ENCODE measurements at places on chromosomes 12 and 14.

DNA sequence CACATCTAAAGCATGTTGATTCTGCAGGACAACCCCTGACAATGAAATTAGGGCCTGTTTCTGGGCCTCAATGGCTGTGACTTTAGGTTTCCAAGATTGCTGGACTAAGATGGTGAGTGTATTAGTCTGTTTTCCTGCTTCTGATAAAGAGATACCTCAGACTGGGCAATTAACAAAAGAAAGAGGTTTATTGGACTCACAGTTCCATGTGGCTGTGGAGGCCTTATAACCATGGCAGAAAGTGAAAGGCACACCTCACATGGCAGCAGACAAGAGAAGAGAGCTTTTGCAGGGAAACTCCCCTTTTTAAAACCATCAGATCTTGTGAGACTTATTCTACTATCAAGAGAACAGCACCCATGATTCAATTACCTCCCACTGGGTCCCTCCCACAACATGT, 10.6 kb downstream of the IL22 start:
- no peak for DNase-seq

DNA sequence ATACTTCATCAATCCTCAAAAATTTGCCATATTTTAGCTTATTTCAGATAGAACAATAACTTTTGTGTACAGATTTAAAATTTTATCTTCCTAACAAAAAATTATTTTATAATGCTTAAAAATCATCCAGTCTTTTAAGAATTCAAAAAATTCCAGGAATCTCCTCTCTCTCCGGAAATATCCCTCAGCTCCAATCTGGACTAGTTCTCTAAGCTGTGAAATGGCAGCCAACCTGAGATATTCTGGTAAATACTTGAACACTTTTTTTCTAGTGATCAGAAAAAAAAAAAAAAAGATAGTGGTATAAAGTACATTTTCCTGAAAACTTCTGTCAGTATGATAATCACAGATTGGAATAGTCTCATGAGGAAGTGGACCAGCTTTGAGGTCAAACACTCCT, 57.6 kb downstream of the SSPN start:
- no peak for DNase-seq

DNA sequence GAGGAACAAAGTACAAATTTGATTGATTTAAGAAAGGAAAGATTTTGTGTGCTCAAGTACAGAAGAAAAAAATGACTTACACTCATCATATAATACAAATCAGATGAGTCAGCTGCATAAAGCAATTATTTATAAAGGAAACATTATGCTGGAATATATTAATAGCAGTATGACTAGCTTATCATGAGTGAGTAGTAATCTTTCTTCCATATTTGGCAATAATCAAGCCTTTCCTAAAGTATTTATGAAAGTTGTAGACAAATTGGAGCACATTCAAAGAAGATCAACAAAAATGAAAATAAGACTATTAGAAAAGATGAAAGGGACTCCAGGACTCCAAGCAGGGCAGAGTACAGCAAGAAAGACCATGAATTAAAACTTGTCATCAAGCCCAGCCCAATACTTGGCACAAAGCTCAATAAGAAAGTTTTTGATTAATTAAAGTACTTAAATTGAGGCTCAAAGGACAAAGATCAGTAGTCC, 32.8 kb downstream of the CCER1 start:
- no peak for DNase-seq

DNA sequence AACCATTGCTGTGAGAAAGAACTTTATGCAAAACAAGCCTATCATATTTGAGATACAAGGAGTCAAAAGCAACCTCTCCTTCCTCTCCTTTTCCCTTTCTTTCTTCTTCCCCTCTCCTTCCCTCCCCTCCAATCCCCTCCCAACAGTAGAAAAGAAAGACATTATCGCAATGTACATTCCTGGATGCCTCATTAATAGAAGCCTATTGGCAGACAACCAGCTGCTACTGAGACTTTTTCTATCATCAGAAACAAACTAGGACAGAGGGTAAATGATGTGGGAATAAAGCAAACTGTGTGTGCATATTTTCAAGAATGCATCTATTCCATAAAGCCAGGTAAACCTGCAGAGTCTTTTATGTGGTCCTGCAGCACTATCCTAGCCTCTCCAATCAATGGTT, 237.2 kb downstream of the ITPR2 start:
- DNase-seq, result no peak

DNA sequence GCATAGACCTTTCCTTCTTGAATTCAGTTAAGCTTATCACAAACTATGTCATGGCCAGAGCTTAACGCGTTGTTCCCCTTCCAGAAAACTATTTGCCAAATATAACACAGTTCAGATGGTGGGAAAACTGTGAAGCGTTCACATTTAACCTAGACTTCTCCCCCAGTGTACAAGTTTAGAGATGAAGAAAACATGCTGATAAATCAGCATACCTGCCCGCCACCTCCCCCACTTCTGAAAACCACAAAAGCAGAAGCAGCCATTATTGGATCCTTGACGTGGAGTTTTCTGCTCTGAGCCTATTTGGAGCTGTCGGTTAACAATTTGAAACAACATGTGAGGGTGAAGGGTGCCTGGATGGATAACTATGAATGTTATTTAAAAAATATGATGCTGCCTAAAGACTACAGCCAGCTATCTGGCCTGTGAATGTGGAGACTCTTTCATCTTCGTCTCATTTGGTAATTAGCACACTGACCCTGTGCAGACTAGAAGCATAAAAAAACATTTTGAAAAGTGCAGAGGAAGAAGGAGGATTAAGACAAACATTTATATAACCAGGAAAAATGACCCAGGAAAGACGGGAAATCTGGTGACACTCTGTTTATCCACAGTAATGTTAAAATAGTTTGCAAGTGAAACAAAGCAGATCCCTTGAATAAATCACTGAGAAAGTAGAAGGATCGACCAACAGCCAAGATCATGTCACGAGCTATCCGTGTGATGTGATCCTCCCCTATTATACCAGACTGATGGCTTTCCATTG, 408.2 kb downstream of the AEBP2 start:
- DNase-seq, result no peak

- DNase-seq, result no peak
These were observed 697 bp downstream of the ATP6V0A2 start for GRCh38 chr12:123712780-123713319.

GRCh38 chr12:6970096-6970527, 352 bp downstream of the PHB2 start:
- peak; percentile 64 for DNase-seq

- no peak for DNase-seq
These were observed 608.4 kb downstream of the LRFN5 start for GRCh38 chr14:42214981-42215491.

DNA sequence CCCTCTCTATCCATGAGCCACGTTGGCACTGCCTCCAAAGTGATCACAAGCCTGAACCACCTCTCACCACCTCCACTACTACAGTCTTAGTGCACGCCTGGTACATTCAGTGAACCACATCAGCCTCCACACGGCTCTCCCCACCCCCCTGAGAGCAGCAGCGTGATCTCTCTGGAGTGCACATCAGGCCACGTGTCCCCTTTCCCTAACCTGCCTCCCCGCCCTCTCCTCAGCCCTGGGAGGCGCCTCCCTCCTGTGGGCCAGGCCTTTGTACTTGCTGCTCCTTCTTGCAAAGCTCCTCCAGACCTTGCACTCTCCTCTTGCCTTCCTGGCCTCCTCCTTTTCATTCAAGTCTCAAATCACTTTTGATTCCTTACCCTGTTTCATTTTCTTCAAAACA, 49.8 kb downstream of the SLC6A12 start:
- no peak for DNase-seq

DNA sequence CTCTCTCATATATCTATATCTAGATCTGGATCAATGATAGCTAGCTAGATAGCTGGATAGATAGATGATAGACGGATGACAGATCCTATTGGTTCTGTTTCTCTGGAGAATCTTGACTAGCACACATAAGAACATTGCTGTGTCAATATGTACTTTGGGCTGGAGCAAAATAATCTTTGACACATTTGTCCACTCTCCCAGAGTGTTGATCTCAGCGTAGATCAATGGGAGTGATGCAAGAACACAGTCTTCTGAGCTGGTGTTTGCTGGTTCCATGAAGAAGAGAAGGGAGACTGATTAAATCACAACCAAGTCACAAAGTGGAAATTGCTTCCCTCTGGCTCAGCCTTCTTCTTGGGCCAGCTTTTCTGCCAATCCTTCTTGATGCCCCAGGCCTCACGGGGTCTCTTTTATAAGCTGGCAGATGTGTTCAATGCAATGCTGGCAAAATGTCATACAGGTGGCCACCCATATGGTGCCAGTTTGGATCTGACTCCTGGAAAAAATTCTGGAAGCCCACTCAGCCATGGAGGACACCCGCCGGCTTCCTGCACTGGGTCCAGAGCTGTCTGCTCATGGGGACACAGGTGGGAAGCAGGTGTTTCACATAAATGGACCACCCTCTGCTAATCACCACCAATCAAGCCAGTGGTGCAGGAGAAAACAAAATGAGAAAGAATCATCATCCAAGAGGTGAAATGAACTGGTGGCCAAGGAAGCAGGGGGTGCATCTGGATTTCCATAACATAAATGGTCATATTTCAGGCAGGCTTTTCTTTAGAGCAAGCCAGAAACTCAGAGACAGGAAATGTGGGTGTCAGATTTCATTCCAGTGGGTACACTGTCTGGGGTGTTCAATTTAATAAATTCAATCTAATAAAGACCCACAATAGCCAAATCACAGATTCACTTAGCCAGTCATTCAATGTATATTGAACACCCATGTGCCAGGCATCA, 310.3 kb downstream of the DPF3 start:
- DNase-seq, result no peak

DNA sequence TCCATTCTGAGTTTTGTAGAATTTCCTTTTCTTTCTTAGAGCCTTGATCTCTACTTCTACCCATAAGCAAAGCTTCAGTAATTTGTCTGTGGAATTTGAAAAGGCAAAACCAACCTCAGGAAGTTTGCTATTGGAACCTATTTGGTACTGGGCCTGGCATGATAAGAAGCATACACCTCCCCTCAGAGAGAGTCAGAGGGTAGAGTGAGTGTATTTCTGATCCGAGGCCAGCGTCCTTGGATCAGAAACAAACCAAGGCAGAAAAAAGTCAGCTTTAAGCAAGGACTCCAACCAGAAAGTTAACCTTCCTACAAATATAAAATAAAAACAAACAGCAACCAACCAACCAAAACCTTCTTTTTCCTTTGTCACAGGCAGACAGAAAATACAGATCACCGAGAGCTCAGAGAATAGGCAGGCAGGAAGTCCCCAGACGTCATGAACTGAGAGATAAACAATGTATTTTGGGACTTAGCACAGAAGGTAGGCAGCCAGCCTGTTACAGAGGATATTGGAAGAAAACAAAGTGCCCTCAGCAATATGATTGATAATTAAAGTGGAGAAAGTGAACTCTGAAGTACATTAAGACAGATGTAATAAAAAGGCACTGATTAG, 141.5 kb downstream of the NEDD1 start:
- DNase-seq, result no peak

DNA sequence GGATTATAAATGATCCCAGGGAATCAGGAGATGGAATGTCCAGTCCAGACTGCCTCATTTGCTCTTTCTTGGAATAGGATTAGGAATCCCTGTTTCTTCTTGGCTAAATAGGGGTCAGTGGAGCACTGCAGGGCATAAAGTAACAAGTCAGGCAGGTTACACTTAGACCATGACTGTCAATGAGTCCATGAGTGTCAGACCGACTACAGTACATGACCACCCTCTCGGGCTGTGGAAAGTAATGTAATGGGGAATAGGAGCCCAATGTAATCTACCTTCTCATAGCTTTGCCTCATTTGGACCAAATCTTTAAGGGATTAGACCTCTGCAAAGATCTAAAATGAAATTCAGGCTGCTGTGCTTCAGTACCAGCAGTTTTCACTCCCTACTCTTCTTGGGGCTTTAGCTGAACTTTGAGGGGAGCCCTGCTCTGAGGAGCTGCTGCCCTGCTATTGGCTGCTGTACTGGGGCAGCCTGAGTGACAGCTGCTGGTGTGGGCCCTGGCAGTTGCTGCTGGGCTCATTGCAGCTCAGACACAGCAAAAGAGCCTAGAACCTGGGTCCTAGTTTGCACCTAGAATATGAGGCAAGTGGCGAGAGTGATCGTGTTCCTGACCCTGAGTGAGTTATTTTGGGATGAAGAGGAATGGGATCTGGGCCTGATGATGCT, 62.2 kb upstream of the OR4E1 start:
- no peak for DNase-seq

DNA sequence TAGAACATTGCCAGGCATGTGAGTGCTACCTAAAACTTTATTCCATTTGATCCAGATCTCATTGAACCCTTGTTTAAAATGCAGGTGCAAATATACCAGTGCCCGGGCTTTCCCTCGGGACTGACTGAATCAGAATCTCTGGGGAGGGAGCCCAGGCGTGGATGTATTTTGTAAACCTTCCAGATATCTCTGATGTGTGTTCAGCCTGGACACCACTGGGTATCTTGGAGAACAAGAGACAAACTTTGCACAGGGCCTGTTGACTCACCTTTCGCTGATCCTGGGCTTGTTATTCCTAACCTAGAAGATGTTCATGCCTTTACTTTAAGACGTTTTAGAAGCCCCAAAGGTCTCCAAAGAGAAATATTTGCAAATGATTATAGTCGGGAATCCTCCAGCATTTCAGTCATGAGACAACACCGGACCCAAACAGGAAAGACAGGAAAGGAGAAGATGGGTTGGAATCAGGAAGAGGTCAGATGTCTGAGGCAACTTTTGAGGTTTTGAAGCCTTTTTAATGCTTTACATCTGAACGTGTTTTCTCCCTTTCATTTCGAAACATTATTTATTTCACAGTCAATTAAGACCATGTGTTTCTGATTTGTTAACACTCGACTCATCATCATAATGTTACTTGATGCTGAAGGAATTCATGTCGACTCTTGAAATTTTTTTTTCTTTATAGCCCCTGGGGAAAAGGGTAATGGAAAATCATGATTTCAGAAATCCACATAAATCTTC, 118.6 kb downstream of the PLXNC1 start:
- no peak for DNase-seq

- no peak for DNase-seq
These were observed 147.7 kb downstream of the KIF26A start for GRCh38 chr14:104286086-104286485.

- no peak for DNase-seq
These were observed 63.3 kb upstream of the TBX3 start for GRCh38 chr12:114747012-114747858.

GRCh38 chr14:50830044-50830931, 674 bp downstream of the NIN start:
- peak; percentile 73 for DNase-seq

DNA sequence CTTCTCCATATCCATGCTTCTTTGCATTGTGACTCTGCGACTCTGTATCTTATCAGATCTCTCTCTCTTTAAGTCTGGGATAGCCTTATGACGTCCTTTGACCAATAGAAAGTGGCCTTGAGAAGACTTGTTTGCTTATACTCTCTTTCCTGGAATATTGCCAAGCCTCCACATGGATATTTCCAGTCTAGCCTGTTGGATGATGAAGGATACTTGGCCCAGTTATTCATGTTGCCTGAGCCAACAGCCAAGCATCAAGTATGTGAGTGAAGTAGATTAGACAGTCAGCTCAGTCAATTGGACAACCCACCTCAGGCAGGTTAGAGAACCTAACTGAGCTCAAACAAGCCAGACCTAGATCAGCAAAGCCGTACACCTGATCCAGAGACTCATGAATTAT, 864.2 kb upstream of the MGAT4C start:
- DNase-seq, result no peak

- no peak for DNase-seq
These were observed 1.3 kb downstream of the TMEM132D start for GRCh38 chr12:129902371-129903091.

Data from femur (tissue), 1 donor.